Epithelial cell of proximal tubule (primary cell): ENCODE measurements at places on chromosomes 5 and 9. TPM values are rescaled to one million over a fixed set of nuclear protein-coding genes. Genes with fewer than 3 reads are reported as not detected.

DNA sequence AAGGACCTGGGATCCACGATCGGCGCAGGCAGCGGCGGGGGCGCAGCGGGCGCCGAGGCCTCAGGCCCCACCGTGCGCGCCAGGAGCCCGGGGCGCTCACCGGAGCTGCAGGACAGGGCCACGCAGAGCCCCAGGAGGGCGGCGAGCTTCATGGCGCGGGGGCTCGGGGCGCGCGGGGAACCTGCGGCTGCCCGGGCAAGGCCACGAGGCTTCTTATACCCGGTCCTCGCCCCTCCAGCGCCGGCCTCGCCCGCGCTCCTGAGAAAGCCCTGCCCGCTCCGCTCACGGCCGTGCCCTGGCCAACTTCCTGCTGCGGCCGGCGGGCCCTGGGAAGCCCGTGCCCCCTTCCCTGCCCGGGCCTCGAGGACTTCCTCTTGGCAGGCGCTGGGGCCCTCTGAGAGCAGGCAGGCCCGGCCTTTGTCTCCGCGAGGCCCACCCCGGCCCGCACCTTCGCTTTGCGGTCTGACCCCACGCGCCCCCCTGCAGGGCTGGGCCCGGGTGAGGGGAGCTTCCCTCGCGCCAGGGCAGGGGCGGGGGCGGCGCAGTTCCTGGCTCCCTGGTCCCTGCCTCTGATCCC, at the start of gene SCGB3A1:
Gene SCGB3A1, minus strand, starts transcription at position 189 of the 577 bp plus-strand sequence. Its CDS starts 37 bp downstream, at position 152.
- no peak for DNase-seq

GRCh38 chr5:37495210-37495609, 116.1 kb downstream of the WDR70 start:
- peak; percentile 25 for DNase-seq

MCCC2 gene
- total RNA-seq: 25.3 and 38.6 TPM in 2 replicates

DNA sequence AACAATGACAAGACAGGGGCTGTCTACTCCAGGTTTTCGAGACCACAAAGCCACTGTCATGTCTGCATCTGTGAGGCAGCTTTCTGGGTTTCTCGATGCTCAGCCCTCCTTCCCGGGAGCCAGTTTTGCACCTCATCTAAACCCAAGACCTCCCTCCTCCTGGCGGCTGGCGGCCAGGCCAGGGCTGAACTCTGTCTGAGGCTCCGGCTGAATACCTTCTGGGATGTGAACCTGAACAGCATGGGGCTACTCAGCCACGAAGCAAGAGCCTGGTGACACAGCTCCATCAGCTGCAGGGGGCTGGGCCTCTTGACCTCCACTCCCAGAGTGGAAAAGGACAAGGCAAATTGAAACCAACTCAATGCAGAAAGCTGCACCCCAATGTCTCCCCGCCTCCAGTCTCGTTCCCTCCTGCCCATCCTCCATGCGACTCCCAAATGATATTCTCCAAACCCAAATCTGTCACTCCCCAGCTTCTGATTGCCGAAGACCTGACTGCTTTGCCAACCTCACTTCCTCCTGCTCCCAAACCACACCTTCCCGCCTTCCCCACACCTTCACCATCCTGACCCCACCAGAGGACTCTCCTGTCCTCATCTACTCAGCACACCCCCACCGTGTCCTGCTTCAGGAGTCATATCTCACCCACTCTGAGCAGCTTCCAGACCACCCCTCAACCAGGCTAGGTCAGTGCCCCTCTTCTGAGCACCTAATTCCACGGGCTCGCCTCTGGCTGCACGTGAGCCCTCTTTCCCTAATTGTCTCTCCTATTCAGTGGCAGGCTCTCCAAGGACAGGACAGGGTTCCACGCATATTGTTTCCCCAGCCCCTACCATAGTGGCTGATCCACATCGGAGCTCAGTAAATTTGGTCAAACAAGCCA, 4.5 kb downstream of the ANKS6 start:
- peak; percentile 61 for DNase-seq

DNA sequence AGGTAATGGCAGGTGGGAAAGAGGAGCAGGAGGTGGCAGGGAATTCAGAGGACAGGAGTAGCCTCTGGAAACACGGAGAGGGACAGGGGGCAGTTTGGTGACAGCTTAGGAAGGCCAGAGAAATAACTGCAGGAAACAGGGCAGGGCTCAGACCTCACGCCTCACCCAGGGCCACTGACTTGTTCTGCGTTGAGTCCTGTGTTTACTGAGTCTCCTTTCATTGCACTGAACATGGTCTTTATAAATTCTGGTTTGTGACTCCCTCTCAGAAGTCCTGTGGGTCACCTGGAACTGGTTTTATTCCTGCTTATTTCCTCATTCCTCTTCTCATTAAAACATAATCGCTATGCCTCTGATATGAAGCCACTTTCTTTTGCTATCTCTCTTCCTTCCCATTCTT, 55.2 kb upstream of the ZNF622 start:
- no peak for DNase-seq

INSL4 gene
- not detected in 2 replicates for total RNA-seq

DNA sequence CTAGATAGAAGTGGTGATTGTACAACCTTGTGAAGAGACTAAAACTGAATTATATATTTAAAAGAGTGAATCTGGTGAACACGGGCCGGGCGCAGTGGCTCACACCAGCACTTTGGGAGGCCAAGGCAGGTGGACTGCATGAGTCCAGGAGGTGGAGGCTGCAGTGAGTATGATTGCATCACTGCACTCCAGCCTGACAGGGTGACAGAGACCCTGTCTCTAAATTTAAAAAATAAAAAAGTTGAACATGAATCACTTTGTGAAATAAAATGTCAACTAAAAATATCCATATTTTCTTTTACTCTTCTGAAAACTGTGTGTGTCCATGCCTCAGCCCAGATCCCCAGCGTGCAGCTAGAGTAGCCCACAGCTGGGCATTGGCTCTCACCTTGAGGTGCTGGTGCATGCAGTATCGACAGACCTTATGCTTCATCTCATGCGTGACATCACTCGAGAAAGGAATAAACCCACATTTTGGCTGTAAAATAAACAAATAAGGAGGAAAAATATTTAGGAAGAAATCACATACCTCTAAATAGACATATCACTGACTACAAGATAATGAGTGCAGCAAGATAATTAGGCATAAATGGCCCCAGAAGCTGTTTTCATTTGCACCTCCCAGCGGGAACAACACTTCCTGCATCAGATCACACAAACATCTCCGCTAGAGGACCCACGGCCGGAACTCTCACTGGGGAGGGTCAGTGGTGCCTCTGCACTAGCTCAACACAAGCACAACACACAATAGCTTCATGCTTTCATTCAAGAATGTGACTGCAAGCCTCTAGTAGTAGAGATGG, 22.1 kb downstream of the IPPK start:
- DNase-seq: no peak

PCDHGB4 gene
- 1.7 and 4.7 TPM in 2 replicates for total RNA-seq

DNA sequence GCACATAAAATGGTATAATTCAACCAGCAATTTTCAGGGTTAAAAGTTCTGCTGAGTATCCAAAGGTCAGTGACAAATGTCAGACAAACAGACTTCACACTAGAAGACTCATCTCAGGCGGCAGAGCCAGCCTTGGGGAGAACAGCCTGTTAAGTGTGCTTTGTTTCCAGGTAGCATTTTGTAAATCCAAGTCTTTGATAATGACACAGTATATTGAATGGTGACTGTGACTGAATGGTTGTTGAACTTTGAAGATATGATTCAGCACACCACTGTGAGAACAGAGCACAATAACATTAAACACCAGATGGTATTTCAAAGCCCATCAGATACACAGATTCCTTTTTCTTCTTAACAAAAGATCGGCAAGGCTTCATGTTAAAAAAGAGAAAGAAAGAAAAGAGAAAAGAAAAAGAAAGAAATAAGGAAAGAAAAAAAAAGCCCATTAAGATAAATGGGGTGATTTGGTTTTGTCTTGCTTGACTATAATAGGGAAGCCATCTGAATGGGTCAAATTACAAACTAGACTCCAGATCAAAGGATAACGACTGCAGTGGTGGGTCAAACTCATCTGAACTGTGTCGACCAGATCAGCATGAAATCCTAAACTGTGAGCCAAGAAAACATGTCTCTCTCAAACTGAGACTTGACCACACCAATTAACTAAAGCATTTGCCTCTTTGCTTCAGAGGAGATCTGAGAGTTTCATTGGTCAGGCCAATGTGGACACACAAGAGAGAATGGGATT, 313.0 kb upstream of the ZNF608 start:
- no peak for DNase-seq

DNA sequence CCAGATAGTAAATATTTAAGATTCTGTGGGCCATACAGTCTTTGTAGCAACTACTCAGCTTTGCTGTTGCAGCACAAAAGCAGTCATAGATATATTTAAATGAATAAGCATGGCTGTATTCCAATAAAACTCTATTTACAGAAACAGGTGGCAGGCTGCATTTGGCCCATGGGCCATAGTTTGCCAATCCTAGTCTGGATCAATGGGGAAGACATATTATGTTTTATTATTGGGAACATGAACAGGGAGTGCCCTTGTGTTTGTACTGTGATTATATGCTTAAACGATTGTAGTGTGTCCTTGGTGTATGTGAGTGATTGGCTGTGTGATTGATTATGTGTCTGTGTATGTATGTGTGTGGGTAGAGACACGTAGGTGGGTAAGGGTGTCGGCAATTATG, 12.0 kb upstream of the CCL27 start:
- DNase-seq: no peak

GRCh38 chr9:6506571-6506970, 93.6 kb downstream of the UHRF2 start:
- no peak for DNase-seq

- DNase-seq: no peak
These were observed 54.3 kb downstream of the RGMB start for GRCh38 chr5:98827588-98828284.

DNA sequence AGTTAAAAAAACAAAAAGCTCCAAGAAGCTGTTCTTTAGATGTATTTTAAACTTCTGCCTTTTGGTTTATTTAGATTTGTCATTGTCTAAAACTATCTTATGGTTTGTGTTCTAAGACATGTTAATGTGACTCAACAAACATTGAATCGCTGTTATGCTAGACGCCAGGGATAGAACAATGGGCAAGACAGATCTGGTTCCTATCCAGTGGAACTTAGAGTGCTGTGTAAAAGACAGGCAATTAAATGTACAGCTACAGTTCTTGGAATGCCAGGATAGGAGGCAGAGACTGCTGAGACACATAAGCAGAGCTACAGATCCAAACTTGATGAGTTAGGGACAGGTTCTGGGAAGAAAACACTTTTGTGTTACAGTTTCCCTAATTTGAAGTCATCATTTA, 22.4 kb downstream of the LYRM7 start:
- DNase-seq: no peak

CCL28 gene
- 2.1 and 6.2 TPM in 2 replicates for total RNA-seq

- no peak for DNase-seq
These were observed 181.6 kb upstream of the FST start for GRCh38 chr5:53298841-53299240.

DNAH5 gene
- total RNA-seq: 1.2 and 1.7 TPM in 2 replicates

C9 gene
- not detected in 2 replicates for total RNA-seq

- no peak for DNase-seq
These were observed 25.7 kb upstream of the IL9 start for GRCh38 chr5:135921388-135921787.

DNA sequence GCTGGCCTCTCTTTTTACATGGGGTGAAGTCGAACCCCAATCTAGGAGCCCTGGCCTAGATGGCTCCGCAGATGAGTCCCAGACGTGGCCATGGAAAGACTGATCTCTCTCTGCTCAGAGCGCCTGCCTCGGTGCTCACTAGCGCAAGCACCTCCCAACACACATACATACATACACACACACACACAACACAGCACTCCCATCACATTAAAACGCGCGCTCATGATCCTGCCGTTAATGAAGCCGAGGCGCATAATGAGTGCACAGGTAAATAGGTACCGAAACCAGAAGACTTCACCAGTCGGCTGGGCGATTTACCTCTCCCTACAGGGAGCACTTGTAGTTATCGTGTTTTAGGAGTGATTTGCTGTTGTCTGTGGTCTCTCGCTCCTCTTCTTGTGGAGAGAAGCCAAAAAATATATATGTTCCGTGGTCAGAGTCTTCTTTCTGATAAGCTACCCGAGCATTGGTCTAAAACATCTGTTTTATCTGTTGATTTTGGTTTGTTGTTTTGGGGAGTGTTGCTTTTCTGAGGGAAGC, 207.7 kb downstream of the MEF2C start:
- DNase-seq: no peak

GRCh38 chr5:116930616-116931015, 356.0 kb upstream of the SEMA6A start:
- no peak for DNase-seq

FAF2 gene
- total RNA-seq: 32.9 and 35.7 TPM in 2 replicates

LRRC19 gene
- total RNA-seq: not detected in 2 replicates

SLC6A3 gene
- not detected in 2 replicates for total RNA-seq

DNA sequence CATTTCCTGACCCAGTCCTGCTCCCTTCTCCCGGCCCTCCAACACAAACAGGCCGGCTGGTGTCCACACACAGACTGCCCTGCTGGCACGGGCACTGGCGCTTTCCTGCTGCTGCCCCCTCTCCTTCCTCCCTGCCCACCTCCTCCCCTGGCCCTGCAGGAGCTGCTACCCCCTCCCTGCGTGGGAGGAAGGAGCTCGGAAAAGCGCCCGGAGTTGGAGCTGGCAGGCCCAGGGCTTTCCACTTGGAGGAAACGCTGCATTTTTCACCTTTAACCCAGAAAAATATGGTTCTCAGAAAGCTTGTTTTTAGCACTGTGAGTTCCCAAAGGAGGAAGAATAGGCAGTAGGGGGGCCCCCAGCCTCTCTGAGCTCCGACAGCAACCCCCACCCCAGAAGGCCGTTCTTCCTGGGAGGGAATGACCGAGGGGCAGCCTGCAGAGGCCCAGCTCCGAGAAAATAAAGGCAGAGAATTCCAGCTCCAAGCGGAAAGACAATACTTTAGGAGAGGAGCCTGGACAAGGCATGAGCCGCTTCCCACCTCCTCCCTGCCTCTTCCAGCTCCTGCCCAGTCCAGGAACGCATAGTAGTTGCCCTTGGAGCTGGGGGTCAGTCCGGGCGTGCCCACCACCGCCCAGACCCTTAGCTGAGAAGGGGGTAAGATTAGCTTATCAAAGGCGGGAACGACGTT, 88.9 kb downstream of the LIFR start:
- DNase-seq: no peak

DNA sequence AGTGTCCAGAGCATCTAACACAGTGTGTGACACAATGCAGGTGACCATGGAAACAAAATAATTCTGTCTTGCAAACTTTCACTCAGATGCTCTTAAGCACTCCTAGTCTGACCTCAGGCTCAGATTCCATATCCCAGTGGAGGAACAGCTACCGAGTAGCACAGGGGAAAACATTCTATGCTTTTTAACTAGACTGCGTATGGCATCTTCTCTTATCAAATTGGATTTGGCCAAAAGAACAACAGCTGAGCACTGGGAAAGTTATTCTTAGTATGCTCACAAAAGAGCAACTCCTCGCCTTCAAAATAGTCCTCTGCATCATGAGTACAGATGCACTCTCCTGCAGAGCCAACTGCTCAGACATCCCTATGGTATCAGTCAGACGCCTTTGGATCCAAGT, 528.2 kb upstream of the DAP start:
- no peak for DNase-seq

DNA sequence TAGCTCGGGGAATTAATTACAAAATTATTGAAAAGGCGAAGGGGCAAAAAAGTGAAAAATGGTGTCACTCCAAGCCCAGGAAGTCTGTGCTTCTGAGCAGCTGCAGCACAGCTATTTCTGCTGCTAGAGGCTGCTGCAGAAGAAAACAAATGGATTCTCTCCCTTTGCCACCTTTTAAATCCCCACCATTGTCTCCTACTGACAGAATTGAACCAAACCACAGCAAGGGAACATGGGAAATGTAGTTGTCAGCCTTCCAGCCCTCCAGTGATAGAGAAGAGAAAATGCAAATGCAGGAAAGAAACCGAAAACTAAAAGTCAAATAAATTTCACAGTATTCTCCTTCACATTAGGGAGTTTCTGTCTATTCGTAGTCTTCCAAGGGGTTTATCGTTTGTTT, 33.4 kb upstream of the CDC42SE2 start:
- no peak for DNase-seq
